ENCODE measurements at places on chromosomes 4 and X. TPM values are rescaled to one million over a fixed set of nuclear protein-coding genes. Genes with fewer than 3 reads are reported as not detected.

DNA sequence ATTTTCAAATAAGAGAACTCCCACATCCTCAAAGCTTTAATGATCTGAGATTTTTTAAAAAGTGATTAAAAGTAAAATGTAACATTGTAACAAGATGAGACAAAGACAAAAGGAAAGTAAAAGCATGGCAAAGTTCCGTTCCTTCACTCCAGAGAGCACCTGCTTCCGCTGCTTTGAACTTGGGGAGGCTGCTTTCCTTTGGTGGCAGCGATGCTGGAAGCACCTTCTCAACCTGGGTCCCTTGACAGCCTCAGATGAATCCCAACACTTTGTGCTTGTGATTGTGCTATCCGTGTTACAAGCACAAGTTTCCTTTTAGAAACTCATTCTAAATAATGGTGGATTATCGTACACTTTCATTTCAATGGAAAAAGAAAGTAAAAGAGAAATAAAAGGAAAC, 59.7 kb downstream of the HADH start:
- no peak for DNase-seq

DNA sequence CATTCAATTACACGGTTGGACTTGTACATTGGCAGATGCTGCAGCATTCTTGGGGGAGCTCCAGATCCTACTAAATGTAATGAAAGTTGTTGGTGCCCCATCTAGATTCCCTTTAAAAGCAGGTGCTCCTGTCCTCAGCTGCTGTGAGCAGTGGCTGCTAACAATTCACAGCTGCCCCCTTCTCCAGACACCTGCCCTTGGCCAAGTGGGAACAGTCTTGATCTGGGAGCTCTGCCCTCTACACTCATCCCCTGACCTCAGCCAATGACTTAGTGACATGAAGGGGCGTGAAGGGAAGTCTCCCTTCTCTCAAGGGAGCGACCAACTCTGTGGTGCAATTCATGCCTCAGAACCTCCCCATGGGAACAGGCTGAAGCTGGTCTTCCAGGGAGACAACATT, 125.7 kb downstream of the EIF4E start:
- DNase-seq, result no peak

- no peak for DNase-seq
Measured at GRCh38 chr4:108036213-108036612, 46.5 kb downstream of the HADH start.

- DNase-seq, result no peak
Measured at GRCh38 chrX:45842207-45842925, 641.7 kb upstream of the DIPK2B start.

DNA sequence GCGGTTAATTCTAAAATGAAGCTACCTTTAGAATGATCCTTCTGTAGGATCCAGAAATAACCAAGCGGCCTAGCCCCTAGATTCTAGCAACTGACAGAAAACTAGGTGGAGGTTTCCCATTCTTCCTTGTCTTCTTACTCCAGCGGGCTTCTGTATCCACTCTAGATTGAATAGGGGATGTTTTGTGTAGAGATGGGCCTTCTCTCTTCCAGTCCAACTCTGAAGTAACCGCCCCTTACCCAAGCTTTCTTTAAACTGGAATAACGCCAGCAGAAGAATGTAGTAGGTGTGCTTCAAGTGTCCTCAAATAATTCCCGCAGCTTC, 386 bp upstream of the TMEM184C start:
- no peak for DNase-seq

DNA sequence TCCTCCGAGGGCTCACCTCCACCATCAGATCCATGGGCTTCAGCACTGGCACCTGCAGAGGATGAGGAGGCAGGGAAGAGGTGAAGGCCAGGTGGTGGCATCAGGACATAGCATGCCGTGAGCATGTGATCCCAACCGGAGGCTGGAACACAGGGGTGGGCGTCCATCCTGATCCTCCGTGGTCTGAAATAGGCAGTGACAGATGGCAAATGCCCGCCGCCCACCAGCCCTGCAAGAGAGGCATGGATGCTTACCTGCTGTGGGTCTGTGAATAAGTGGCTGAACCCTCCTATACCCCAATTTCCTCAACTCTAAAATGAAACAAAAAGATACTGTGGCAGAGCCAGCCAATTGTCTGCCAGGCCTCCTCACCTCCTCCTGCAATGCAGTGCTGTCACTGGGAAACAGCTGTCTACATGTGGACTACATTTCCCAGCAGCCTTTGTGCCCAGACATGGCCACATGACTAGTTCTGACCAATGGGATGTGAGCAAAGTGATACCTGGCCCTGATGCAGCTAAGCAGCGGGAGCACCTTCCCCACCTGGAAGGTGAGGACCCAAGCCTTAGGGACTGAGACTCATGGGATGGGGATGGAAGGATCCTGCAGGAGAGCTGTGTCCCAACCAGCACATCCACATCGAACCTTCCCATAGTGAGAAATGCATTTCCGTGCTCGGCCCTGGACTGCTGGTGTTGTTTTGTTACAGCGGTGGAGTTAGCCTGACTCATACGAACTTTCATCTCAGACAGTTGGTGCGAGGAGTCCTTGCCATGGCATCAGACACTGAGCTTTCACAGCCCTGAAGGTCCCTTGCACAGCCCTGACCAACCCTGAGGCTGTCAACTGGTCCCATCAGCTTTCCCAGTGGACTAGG, 99.5 kb downstream of the PPP2R2C start:
- DNase-seq, result no peak

GRCh38 chrX:63713526-63713925, 71.5 kb downstream of the ARHGEF9 start:
- no peak for DNase-seq

DNA sequence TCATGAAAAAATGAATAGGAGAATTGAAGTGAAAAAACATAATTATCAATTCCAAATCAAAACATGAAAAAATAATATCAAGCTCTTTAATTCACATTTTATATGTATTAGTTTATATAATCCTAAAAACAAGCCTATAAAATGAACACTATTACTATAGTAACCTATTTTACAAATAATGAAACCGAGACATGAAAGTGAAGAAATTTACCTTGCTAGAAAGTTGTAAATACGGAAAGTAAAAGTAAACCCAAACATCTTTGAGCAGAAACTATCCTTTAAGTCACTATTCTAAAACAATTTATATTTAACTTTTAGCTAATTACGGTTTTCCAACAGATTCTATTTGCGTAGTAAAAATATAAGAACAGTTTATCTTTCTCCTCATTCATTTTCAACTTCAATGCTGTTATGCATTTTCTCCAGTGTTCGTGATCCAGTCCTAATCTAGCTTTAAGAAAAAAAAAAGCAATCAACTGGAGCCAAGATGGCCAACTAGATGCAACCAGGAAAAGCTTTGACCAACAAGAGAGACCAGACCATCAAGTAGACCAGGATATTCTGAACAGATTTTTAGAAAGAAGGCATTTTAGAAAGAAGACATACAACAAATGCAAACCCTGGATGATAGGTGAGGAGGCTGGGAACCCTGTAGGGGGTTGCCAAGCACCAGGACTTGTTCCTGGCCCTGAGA, 67.0 kb downstream of the DDX53 start:
- DNase-seq, result no peak

GRCh38 chr4:6271701-6272465, 2.2 kb downstream of the WFS1 start:
- DNase-seq, result no peak

DNA sequence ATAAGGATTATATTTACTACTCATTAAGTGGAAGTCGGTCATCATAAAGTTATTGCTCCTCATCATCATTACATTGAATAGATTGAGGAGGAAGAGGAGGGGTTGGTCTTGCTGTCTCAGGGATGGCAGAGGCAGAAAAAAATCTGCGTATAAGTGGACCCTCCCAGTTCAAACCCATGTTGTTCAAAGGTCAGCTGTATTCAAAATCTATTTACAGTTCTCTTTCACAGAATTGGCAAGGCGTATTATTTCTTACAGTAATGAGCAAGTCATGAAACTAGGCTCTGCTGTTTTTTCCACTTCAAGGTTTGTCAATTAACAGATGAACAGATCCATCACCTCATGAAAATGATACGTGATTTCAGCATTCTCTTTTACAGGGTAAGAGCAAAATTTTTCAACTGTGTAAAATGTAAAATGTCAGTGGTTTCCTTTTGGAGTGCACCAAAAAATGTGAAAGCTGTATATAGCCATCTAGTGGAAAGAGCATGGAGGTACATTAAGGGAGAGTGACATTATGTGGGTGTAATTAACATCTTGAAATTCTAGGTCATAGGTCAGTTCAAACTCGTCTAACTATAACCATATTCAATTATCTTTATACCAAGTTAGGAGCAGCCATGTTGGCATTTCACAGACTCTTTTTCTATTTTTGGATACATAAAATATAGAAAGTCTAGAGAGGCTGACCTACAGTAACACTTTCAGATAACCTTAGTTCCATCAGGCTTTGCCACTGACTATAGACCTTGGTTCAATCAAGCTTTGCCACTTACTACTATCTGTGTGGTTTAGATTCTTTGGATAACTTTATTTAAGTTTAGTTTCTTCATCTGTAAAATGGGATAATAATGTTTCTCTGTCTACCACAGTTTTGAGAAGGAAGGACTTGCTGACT, 30.1 kb downstream of the NEIL3 start:
- DNase-seq, result no peak

SH3RF1 gene
- total RNA-seq, result 11.1 TPM

DKK2 gene
- total RNA-seq, result 27.3 TPM

IL3RA gene
- 2.5 TPM for total RNA-seq

GYG2 gene
- 5.8 TPM for total RNA-seq

MAGEA12 gene
- not detected for total RNA-seq

TSPAN7 gene
- 14.1 TPM for total RNA-seq
